ENCODE measurements at places on chromosomes 12 and 14.

GRCh38 chr14:100424504-100425428, 101.6 kb downstream of the SLC25A47 start:
- DNase-seq: no peak

DNA sequence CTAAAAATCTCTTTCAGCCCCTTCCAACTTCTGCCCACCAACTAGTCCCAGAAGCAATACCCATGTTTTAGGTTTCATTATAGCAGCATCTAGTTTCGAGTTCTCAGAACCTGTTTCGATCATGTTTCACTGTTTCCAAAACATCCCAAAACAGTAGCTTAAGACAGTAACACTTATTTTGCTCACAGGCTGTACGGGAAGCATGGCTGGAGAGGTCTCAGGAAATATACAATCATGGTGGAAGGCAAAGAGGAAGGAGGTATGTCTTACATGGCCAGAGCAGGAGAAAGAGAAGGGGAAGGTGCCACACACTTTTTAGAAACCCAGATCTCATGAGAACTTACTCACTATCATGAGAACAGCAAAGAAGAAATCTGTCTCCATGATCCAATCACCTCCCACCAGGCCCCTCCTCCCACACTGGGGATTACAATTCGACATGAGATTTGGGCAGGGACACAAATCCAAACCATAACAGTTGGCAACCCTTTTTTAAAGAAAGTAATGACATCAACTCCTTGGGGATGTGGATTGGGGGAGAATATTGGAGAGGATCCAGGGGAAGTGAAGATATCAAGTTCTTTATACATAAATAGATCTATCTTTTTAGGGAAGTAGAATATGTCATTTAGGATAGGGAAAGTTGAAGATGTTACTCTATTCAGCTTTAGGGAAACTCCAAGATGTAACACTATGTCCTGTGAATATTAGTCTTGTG, 269.9 kb upstream of the PLEKHG7 start:
- DNase-seq: no peak

- DNase-seq: peak; percentile 11
Measured at GRCh38 chr12:74689071-74689655, 151.5 kb downstream of the ATXN7L3B start.

DNA sequence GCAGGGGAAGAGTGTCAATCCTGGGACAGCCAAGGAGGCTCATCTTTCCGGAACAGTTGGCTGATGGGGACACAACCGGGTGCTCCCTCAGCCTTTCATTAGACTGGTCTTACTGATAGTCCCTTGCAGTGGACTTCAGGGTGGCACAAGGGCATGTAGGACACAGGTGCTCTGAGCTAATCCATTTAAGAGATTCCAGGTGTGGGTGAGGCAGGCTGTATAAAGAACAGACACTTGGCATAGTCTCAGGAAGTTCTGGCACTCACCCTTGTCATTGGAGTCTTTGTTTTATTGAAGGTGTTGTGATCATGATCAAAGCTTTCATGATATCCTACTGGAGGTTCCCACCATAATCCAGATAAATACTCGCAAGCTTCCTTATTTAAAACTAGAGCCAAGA, 341.6 kb downstream of the EMP1 start:
- DNase-seq: no peak

- DNase-seq: no peak
Measured at GRCh38 chr12:65778258-65779090, 45.8 kb upstream of the HMGA2 start.

- DNase-seq: no peak
Measured at GRCh38 chr12:92337128-92337527, 191.5 kb upstream of the BTG1 start.
